ENCODE measurements at places on chromosomes 1 and 21. TPM values are rescaled to one million over a fixed set of nuclear protein-coding genes. Genes with fewer than 3 reads are reported as not detected.

The LDLRAD2 gene
- not detected for polyA plus RNA-seq

The FMO4 gene
- polyA plus RNA-seq = 25.8 TPM

The DPT gene
- polyA plus RNA-seq = 4.8 TPM

The GBP7 gene
- polyA plus RNA-seq = not detected

The IFI6 gene
- polyA plus RNA-seq = 148 TPM

The C1orf94 gene
- polyA plus RNA-seq = not detected

The RGS8 gene
- not detected for polyA plus RNA-seq

The CRYBG2 gene
- polyA plus RNA-seq = not detected

The IFNLR1 gene
- polyA plus RNA-seq = 1.6 TPM

The PCSK9 gene
- 0.13 TPM for polyA plus RNA-seq

The KRTAP27-1 gene
- polyA plus RNA-seq = not detected

The TMEM82 gene
- 25.4 TPM for polyA plus RNA-seq

The OTUD7B gene
- 3.4 TPM for polyA plus RNA-seq

The ZMYND12 gene
- polyA plus RNA-seq = 17.7 TPM

The LENEP gene
- polyA plus RNA-seq = not detected

The OR2M3 gene
- polyA plus RNA-seq = not detected

The GJA8 gene
- not detected for polyA plus RNA-seq

The DMAP1 gene
- 62.0 TPM for polyA plus RNA-seq

The ADAM30 gene
- polyA plus RNA-seq = not detected

The PADI1 gene
- not detected for polyA plus RNA-seq

The TLCD4 gene
- polyA plus RNA-seq = 2.4 TPM

The STIL gene
- polyA plus RNA-seq = 0.28 TPM

The AKR1A1 gene
- polyA plus RNA-seq = 431 TPM

The ETV3L gene
- polyA plus RNA-seq = not detected

The RXFP4 gene
- 0.32 TPM for polyA plus RNA-seq

The BEND5 gene
- 27.1 TPM for polyA plus RNA-seq

The KLF17 gene
- polyA plus RNA-seq = not detected

The CFAP107 gene
- not detected for polyA plus RNA-seq

The DNASE2B gene
- not detected for polyA plus RNA-seq

The FBXO42 gene
- 14.1 TPM for polyA plus RNA-seq

The TGFBR3 gene
- 15.8 TPM for polyA plus RNA-seq

The PTCH2 gene
- 0.24 TPM for polyA plus RNA-seq

The LPAR3 gene
- not detected for polyA plus RNA-seq

The SPSB1 gene
- polyA plus RNA-seq = 12.7 TPM

The AMY1A gene
- polyA plus RNA-seq = not detected

The SHE gene
- 7.6 TPM for polyA plus RNA-seq

The AADACL4 gene
- polyA plus RNA-seq = 0.58 TPM

The OPRD1 gene
- not detected for polyA plus RNA-seq

The DCST1 gene
- not detected for polyA plus RNA-seq
